ENCODE measurements at places on chromosomes 7 and 10. TPM values are rescaled to one million over a fixed set of nuclear protein-coding genes. Genes with fewer than 3 reads are reported as not detected.

Gene OPALIN
- not detected for total RNA-seq

Gene CLDN4
- total RNA-seq: 216 TPM

Gene UNCX
- not detected for total RNA-seq

Gene CRTAC1
- total RNA-seq: 0.22 TPM

Gene CYP26C1
- not detected for total RNA-seq

Gene CH25H
- total RNA-seq: not detected

Gene TACC2
- 3.5 TPM for total RNA-seq

Gene ERVW-1
- not detected for total RNA-seq

All from placental epithelial cell (primary cell).